ENCODE measurements at places on chromosomes 3 and 15. TPM values are rescaled to one million over a fixed set of nuclear protein-coding genes. Genes with fewer than 3 reads are reported as not detected.

DNA sequence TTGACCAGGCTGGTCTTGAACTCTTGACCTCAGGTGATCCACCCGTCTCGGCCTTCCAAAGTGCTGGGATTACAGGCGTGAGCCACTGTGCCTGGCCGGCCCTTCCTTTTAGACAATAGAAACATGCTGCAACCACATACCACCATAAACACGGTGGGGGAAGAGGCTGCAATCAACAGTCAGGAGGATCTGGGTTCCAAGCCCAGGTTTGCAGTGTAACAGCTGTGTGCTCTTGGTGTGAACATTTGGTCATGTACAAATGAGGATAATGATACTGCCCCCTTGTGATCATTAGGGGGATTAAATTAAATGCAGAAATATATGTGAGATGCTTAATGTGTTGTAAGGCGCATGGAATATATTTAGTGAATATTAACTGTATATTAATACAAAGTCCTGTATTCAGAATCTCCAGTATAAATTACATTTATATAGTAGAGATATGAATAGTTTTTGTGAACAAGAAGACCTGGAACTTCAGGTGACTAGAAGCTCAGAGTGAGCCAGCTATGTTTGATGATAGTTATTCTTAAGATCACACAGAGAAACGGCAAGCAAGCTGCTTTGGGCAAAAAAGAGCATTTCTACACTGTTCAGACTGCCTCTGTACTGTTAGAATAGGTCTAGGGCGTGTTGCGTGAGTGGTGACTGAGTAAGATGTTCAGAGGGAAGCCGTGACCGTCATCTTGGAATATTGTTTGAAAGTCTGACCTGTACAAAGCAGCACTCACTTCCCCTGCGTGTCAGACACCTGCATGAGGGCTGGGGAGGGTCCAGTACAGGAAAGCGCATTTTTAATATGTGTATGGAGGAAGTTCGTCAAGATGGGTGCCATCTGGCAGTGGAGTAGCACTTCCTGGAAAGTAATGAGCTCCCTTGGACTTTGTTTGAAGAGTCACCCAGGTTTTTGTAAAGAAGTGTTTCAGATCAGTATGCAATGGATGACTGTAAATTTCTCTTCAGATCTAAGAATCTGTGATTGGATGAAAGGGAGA is 125.8 kb downstream of the PGPEP1L start:
- DNase-seq, result no peak

GRCh38 chr15:45425135-45425534 is 46.8 kb upstream of the GATM start:
- no peak for DNase-seq

DNA sequence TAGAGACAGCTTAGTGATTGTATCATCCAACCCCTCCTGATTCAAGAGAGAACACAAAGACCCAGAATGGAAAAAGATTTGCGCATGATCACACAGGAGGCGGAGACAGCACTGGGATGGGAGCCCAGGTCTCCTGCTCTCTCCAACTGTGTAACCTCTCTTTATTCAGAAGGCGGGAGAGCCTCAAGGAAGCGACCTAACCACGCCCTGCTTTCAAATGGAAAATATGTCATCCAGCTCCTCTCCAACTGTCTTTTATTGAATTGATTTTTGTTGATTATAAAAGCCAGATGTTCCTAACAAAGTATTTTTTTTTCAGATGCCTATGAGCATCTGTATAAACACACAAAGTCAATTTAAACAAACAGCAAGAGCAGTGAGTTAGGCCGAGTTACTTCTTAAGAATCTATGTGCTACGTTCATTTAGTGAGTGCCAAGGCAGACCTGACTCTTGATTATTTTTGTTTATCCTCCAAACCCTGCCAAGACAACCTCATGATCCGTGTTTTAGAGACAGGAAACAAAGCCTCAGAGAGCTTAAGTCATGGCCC is 74.5 kb downstream of the BFSP2 start:
- peak; percentile 72 for DNase-seq

GRCh38 chr3:120286465-120286864 is 1.4 kb upstream of the GPR156 start:
- no peak for DNase-seq

DNA sequence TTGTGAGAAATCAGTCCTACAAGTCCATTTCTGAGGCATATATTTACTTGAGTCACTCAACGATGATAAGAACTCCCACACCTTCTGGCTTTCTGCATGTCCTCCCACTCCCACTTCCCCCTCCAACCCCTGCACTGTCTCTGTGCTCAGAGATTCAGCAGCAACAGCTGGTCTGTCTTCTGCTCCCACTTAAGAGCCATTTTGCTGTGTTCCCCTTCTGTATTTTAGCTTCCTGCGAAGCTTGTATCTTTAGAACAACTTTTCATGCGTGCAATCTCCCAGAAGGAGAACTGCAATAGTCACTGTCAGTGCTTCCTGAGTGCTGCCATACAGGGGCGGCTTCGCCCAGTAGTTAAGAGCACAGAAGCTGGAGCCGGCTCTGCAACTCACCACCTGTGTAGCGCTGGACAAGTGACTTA is 90.0 kb upstream of the SPATA12 start:
- no peak for DNase-seq

- no peak for DNase-seq
These were observed 109.6 kb downstream of the FHIT start for GRCh38 chr3:61141697-61142096.

Gene LDHAL6B
- total RNA-seq, result not detected

Gene WDR72
- not detected for total RNA-seq

Measured in left ventricle myocardium inferior (tissue), 1 donor.